SK-MEL-5 (cell line): ENCODE measurements at places on chromosomes 7 and 10.

DNA sequence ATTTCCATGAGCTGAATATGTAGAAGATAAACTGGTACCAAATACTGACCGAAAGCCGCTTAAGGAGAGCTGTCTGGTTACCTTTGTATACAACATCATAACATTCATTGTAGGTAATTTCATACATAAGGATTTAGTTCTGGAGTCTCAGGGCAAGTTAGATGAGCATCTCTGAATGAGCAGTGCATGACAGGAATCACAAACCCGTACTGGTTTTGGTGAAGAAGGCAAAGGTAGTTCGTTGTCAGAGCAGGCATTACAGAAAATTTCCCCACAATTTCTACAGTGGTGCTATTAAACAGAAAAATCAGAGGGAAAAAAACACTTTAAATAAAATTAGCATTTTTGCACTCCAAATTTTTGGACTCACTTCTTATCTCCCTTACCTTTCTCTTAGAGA is 12.9 kb upstream of the PBLD start:
- DNase-seq, result no peak

DNA sequence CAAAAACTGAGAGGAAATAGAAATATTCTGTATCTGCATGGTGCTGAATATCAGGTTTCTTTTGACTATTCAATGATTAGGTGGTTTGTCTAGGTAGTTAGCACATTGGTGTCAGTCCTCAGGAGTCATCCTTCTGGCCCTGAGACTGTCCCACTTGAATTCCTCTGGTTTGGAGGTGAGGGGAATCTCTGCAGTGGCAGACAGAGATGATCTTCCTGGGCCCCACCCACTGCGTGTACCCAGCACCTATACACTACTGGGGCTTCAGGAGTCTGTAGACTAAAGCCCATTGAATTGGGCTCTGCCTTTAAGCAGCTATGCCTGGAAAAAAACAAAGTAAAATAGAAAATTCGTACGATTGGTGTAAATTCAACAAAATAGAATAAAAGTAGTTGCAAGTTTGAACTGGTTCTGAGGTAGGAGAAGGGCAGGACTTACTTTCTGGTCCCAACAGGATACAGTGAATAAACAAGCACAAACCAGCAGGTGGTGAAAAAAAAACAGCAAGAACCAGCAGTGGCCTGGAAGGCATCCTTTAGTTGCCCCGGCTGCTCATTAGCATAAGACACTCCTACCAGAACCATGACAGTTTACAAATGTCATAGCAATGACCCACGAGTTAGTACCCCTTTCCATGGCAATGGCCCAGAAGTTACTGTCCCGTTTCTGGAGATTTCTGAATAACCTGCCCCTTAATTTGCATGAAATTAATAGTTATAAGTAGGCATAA is 1.7 kb downstream of the LIPM start:
- DNase-seq, result no peak

- DNase-seq, result no peak
Measured at GRCh38 chr7:147261693-147262092, 1145.1 kb downstream of the CNTNAP2 start.

- no peak for DNase-seq
Measured at GRCh38 chr10:52927678-52928077, 155.1 kb upstream of the MBL2 start.

DNA sequence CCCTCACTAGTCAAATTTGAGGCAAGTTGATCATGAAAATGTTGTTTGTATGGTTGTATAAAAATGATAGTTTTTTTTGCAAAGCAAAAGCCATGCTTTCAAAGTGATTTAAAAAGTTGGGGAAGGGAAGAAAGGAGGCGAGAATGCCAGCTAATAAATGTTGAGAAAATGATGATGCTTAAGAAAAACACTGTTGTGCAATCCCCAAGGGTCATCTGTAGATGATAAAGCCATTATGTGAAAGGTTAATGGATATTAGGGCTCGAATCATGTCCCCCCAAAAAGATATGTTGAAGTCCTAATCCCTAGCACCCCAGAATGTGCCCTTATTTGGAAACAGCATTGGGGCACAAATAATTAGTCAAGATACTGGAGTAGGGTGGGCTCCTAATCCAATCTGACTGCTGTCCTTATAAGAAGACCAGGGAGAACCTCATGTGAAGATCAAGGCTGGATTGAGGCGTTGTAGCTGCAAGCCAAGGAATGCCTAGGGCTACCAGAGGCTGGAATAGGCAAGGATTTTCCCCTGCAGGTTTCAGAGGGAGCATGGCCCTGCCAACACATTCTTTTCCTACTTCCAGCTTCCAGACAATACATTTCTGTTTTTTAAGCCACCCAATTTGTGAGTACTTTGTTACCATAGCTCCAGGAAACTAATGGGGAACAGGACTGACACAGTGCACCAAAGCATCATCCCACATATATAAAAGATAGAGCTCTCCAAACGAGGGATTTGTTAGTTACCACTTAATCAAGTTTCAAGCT is 35.4 kb upstream of the MKLN1 start:
- DNase-seq, result no peak

DNA sequence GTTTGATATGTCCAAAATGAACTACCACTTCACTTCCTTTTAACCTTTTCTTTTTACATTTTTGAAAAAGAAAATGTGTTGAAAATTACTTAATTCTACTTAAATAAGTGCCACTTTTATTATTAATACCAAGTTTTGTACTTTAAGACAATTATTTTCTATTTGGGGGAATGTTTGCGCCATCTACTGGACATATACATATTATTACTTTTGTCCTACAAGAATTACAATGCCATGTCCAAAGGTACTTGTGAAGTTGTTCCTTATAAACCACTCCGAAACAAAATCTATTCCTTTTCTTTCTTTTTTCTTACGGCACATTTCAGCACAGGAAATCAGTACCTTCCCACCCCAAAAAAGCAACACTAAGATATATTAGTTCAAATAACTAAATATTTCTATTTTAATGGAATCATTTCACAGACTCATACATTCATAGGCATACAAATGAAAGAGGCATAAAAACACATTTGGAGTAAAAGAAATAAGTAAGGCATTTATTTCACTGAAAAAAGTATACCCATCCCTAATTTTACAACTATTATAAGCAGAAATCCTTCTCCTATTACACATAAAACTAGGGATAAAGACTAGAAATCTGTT is 169.9 kb downstream of the RNF133 start:
- peak; percentile 77 for DNase-seq

DNA sequence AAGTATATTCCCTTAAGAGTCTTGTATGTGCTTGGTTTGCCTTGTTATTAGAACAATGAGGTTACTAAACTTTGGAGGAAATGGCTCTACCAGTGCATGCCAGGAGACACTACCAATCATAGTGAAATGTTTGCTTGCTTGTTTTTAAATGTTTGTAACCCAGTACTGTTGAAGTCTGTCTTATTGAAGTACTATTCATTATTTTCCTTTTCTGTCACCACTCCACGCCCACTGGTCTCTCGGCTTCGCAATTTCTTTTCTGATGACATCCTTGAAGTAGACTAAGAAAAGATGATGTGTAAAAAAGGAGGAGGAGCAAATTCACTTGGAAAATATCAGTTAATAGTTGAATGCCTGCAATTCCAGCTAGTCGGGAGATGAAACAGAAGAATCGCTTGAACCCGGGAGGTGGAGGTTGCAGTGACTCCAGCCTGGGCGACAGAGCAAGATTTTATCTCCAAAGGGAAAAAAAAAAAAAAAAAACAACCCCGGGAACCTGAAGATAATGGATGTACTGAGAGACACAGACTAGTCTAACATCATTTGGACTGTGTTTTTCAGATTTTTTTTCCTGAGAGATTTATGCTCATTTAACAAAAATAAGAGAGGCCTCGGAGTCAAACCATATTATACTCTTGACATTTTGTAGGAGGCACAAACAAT is 959.4 kb downstream of the PCDH15 start:
- no peak for DNase-seq

GRCh38 chr7:42440951-42441350 is 203.9 kb upstream of the GLI3 start:
- no peak for DNase-seq

DNA sequence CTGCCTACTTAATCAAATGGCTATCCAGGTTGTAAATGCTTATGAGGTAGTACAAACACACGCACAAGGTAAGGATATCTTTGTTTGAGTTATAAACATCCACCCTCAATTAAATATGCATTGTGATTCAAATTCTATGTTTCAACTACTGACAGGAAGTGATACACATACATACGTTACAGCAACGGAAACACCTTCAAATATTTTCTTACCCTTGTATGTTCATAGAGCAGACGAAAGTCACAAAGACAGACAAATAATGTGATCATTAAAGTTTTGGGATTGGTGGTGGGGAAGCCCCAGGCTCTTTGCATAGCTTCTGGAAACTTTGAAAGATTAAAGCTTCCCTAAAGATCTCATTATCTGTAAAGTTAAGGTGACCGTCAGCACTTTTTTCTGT is 521.0 kb downstream of the PARD3 start:
- no peak for DNase-seq

DNA sequence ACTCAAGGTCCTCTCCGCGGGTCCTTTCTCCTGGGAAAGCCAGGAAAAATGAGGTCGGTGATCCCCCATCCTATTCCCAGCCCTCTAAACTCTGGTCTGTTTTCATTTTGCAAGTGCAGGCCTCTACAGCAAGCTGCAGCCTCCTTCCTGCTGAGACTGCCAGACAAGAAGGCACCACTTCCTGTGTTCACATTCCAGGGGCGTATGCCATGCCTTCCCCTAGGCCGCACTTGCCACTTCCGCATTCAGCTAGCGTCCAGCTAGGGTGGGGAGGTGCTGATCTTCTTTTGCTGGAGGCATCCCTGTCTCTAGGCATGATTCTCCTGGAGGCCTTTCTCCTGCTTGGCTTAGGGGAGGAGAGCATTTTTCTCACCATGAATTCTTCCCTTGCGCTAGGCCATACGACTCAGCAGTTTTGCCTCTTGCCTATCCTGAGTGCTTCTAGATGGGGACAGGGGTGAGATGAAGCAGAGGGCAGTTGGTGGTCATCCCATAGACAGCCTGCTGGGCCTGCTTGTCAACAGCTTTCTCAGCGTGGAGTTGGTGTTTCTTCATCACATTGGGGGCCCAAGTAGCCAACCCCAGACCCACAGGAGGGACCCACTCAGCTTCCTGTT is 328.9 kb downstream of the RPS24 start:
- no peak for DNase-seq

- DNase-seq, result no peak
Measured at GRCh38 chr7:129368389-129368986, 65.7 kb upstream of the STRIP2 start.

DNA sequence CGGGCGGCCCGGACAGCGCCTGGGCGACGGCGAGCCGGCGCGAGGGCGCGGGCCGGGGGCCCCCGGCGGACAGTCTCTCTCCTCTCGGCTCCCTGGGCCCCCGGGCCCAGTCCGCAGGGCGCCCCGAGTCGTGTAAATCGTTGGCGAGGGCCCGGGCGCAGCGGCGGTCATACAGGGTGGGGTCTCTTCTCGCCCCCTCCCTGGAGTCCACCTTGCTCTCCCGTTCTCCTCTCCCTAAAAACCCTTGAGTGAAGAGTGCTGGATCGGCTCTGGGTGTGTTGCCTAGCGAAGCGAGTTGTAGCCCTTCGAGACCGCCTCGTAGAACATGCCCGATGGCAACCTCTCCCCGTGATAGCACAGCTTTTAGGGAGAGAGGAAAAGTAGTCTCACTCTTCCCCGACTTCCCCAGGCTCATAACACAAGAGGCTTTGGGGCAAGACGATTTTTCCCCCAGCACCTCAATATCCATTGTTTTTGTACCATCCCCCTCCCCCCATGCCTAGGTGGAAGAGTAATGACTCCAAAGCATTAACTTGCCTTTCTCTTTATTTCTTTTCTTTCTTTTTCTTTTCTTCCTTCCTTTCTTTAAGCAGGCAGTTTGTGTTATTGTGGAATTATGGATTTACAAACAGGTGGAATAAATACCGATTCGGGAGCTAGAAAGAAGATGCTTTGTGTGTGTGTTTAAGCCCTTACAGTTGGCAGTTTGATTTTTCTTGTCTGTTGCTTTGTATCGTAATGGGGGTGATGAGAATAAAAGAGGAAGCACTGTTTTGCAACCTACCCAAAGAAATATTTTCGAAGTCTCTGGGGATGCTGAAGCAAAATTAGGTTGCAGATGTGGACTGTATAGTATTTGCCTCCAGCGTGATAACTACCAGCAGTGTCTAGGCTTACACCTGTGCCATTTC is 822 bp downstream of the SHOC2 start:
- peak; percentile 49 for DNase-seq

- no peak for DNase-seq
Measured at GRCh38 chr7:141415999-141416398, 135.2 kb upstream of the AGK start.

DNA sequence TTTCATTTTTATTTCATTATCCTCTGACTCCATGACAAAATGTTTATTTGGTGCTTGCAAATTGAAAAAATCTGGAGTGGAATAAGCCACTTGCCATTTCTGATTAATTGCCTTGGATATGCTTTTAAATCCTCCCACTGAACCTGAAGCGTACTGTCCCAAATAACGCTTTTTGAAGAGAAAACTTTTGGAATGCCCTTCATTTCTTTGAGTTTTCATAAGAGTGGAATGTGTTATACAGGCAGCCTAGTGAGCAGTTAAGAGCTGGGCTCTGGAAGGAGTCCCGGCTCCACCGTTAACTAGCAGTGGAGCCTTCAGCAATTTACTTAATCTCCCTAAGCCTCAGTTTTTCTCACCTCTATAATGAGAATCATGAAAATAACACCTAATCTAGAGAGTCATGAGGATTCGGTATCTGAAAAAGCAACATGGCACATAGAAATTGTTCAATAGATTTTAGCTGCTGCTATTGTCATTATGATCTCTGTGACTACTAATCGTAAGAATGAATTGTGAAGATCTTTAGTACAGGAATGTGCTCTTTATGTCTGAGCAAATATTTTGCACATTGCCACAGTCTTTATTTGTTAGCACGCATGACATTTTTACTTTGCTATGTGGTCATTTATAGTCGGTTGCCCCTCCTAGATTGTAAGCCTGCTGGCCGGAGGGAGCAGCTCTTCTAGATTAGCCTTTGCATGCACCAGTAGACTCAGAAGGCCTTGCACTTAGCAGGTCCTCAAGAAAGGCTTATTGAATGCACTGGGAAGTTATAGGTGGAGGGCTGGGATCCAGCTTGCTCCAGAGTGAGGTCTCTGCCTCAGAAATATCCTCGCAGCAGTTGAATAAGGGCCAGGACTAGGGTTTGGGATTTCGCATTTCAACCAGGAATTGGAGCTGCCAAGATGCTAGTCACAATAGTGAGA is 59.4 kb downstream of the PLCE1 start:
- DNase-seq, result no peak

GRCh38 chr10:80144696-80145131 is 12.2 kb downstream of the PLAC9 start:
- DNase-seq, result no peak

DNA sequence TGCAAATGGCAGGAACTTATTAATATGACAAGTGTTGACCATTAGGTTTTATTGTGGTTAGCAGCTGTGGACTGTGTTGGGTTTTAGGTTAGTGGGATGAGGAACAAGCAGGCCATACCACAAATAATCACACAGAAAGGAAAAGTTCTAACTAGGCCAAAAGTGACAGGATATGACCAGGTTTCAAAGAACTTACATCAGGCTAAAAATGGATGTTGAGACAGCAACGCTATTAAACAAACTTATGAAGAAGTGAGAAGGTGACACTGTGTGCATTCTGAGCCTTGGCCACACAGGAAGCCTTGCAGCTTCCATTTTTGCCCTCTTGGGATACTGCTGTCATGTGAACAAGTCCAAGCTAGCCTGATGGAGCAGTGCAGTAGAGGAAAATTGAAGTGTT is 568.8 kb downstream of the HTR7 start:
- DNase-seq, result no peak
